ENCODE measurements at places on chromosomes 7 and 10. TPM values are rescaled to one million over a fixed set of nuclear protein-coding genes. Genes with fewer than 3 reads are reported as not detected.

- no peak overlapping the region for H3K4me3 ChIP-seq
- DNase-seq, result no peak
- H3K36me3 ChIP-seq, result no peaks in the 10 kb centered on the region
- no peaks in the 10 kb centered on the region for H3K4me1 ChIP-seq
- H3K27me3 ChIP-seq, result no peaks in the 10 kb centered on the region
Measured at GRCh38 chr7:129256221-129256620, 31.4 kb downstream of the AHCYL2 start.

Gene TMEM178B
- 0.03 TPM for total RNA-seq

- H3K4me3 ChIP-seq, result no peak overlapping the region
- no peak for DNase-seq
- H3K27me3 ChIP-seq, result no peaks in the 10 kb centered on the region
- H3K4me1 ChIP-seq, result peaks cover 72% of the 10 kb centered on the region
- H3K27ac ChIP-seq, result peak overlapping the region; percentile 98
Measured at GRCh38 chr10:110859973-110860376, 11.8 kb upstream of the PDCD4 start.

Gene HTR5A
- not detected for total RNA-seq

Gene LOXL4
- not detected for total RNA-seq

DNA sequence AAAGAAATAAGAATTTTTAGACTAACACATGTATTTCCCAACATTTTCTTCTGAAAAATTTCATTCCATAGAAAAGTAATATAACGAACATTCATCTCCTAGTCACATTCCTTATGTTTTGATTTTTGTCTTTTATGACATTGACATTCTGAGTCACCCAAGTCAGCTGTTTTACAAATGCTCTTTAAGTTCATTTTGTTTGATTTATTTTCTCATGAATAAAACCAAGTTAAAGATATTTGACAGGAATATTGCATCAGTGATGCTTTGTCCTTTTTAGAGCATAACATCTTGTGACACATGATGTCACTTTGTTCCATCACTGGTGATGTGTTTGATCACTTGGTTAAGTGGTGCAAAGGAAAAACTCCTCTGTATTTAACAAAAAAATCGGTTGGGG lies 48.4 kb downstream of the HGF start:
- H3K4me3 ChIP-seq, result no peak overlapping the region
- no peaks in the 10 kb centered on the region for H3K4me1 ChIP-seq
- no peak for DNase-seq
- no peaks in the 10 kb centered on the region for H3K36me3 ChIP-seq
- H3K27ac ChIP-seq, result no peak overlapping the region
- H3K27me3 ChIP-seq, result no peaks in the 10 kb centered on the region

DNA sequence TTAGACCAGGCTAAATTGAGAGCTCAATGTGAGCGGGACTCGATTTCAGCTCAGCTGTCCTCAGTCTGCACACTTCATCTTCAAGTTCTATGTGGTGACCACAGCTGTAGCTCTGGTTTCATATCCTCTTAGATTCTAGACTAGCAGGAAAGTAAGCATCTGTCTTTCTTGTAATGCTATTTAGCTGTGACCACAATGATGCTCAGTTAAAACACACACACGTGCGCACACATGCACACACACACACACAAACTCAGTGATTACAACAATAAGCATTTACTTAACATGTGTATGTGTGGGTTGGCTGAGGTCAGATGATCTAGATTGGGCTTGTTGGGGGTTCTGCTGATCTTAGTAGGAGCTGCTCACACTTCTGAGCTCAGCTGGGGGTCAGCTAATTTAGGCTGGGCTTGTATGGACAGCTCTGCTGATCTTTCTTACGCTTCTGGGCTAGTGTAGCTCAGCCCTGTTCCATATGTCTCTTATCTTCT lies 82.5 kb downstream of the ZNF365 start:
- H3K4me3 ChIP-seq, result no peak overlapping the region
- peak; percentile 86 for DNase-seq
- no peak overlapping the region for H3K27ac ChIP-seq
- peaks cover 2% of the 10 kb centered on the region for H3K27me3 ChIP-seq
- no peaks in the 10 kb centered on the region for H3K36me3 ChIP-seq
- peaks cover 21% of the 10 kb centered on the region for H3K4me1 ChIP-seq

DNA sequence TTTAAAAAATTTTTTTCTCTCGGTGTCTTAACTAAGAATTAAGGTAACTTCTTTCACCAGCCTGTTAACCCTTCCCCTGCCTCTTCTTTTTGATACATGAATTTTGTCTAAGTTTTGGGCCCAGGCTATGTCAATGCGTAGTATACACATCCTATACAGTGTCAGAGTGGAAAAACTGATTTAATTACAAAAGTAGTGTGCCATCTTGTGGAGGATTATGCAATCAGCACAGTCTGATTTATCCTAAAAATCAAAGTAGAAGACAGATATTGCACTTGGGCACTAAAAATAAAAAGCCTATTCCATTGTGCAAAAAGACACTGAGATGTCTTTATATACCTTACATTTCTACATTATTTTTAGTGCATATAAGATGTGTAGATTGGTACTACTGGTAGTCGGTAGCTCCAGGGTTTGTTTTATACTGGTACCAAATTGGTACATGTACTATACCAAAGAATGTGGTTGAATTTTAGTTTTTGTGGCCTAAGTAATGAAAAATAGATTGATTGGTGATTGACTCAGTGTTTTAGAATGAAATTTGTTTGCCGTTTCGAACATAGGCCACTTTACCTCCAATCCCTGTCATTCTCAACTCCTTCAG lies 96.6 kb downstream of the MKLN1 start:
- peaks cover 6% of the 10 kb centered on the region for H3K36me3 ChIP-seq
- no peak overlapping the region for H3K27ac ChIP-seq
- no peak overlapping the region for H3K4me3 ChIP-seq

GRCh38 chr10:14330388-14331061 lies at the start of gene FRMD4A:
Gene FRMD4A, minus strand, starts transcription at chr10:14330924.
- DNase-seq, result no peak
- H3K27me3 ChIP-seq, result no peaks in the 10 kb centered on the region
- no peaks in the 10 kb centered on the region for H3K4me1 ChIP-seq
- H3K27ac ChIP-seq, result no peak within 1 kb of the TSS

DNA sequence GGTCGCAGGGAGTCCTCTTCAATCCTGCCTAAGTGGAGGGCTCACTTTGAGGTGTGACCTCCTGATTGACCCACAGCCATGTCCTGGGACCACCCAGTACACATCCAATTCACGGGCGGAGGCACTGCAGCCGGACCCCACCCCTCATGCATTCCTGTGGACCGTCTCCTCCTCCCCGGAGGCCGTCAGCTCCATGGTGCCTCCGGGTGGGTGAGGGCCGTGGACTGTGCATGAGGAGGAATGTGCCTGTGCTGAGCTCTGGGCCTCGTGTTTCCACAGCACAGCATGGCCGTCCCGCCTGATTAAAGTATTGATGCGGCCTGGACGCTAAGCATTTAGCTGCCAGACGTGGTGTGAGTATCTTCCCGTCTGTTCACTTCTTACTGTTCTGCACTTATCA lies 52.8 kb downstream of the CFAP46 start:
- no peak for DNase-seq
- no peaks in the 10 kb centered on the region for H3K36me3 ChIP-seq
- no peak overlapping the region for H3K27ac ChIP-seq
- H3K27me3 ChIP-seq, result no peaks in the 10 kb centered on the region
- no peak overlapping the region for H3K4me3 ChIP-seq

DNA sequence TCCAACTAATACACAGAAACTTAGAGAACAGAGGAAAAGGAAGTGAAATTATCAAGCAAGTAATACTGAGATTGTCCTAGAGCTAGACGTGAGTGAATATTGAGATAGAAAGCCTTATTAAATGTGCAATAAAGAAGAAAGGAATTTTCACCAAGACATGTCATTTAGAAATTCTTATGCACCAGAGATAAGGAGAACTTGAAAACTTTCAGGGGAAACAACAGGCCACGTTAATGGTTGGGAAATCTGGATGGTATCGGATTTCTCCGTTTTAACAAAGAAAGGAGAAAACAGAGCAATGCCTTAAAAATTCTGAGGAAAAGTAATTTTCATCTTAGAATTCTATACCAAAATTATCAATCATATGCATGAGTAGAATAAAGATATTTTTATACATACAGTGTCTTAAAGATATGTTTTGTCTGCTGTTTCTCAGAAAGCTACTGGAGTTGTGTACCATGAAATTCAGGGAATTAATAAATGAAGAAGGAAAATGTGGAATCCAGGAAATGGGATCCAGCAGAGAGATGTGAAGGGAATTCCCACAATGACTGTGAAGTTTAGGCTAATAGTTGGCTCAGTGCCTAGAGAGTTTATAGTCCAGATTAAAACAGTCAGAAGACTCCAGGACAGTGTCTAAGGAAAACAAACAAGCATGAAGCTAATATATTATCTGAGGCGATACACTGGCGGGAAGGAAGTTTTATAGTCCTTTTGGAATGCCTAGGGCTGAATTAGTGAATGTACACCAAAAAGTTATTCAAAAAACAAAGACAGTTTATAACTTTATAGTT lies 159.5 kb downstream of the PPP1R9A start:
- H3K36me3 ChIP-seq, result no peaks in the 10 kb centered on the region
- no peak overlapping the region for H3K4me3 ChIP-seq
- H3K4me1 ChIP-seq, result no peaks in the 10 kb centered on the region
- no peak overlapping the region for H3K27ac ChIP-seq
- DNase-seq, result no peak
- no peaks in the 10 kb centered on the region for H3K27me3 ChIP-seq

Gene AKR1C2
- total RNA-seq, result 0.44 TPM

DNA sequence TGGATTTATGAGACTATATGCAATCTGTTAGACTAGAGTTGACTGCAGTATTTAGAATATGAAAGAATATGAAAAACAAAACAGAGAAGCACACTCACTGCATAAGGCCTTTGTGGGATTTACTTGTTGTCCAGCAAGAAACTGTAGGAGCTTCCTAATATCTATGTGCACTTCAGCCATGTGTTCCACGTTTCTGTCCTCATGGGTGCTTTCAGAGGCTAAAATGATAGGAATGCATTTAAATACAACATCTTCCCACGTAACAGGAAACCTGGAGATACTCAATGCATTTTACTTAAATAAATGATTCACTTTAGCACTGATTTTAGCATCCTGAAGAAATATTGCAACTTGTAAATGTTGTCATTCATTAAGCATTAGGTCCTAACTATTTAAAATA lies 11.7 kb downstream of the HUS1 start:
- no peak overlapping the region for H3K27ac ChIP-seq
- H3K27me3 ChIP-seq, result no peaks in the 10 kb centered on the region
- H3K4me3 ChIP-seq, result no peak overlapping the region

- 0 out of 2 replicates have a peak, but pooled peaks cover 3% of the 10 kb centered on the region for H3K4me1 ChIP-seq
- H3K36me3 ChIP-seq, result peaks cover 5% of the 10 kb centered on the region
- no peak overlapping the region for H3K4me3 ChIP-seq
- H3K27ac ChIP-seq, result no peak overlapping the region
- DNase-seq, result no peak
Measured at GRCh38 chr10:102616066-102616770, 28.1 kb upstream of the TRIM8 start.

Gene ADAMTS14
- total RNA-seq, result not detected

Gene CPED1
- 0.77 TPM for total RNA-seq

- no peaks in the 10 kb centered on the region for H3K4me1 ChIP-seq
- H3K4me3 ChIP-seq, result no peak overlapping the region
- H3K27ac ChIP-seq, result no peak overlapping the region
- H3K27me3 ChIP-seq, result no peaks in the 10 kb centered on the region
- no peaks in the 10 kb centered on the region for H3K36me3 ChIP-seq
Measured at GRCh38 chr10:121647401-121647800, 49.2 kb upstream of the FGFR2 start.

- H3K36me3 ChIP-seq, result no peaks in the 10 kb centered on the region
- no peak overlapping the region for H3K4me3 ChIP-seq
- H3K27me3 ChIP-seq, result no peaks in the 10 kb centered on the region
Measured at GRCh38 chr10:71334221-71334791, 15.2 kb downstream of the SLC29A3 start.

- H3K36me3 ChIP-seq, result no peaks in the 10 kb centered on the region
- H3K4me3 ChIP-seq, result no peak overlapping the region
- H3K27me3 ChIP-seq, result no peaks in the 10 kb centered on the region
- DNase-seq, result no peak
- no peak overlapping the region for H3K27ac ChIP-seq
Measured at GRCh38 chr10:49579621-49580020, 30.5 kb upstream of the SLC18A3 start.

Measured in GM12878 (cell line).